ENCODE measurements at places on chromosomes 2 and 18.

GRCh38 chr2:217220228-217221013 lies 360.6 kb upstream of the TNP1 start:
- no peak for DNase-seq

GRCh38 chr18:10262566-10262965 lies 191.9 kb upstream of the APCDD1 start:
- no peak for DNase-seq

- no peak for DNase-seq
Observed at GRCh38 chr2:109143214-109144187, 14.5 kb downstream of the SH3RF3 start.

GRCh38 chr2:213476641-213477040 lies 192.4 kb downstream of the SPAG16 start:
- no peak for DNase-seq

GRCh38 chr2:100733391-100734187 lies 86.3 kb upstream of the NPAS2 start:
- peak; percentile 71 for DNase-seq

DNA sequence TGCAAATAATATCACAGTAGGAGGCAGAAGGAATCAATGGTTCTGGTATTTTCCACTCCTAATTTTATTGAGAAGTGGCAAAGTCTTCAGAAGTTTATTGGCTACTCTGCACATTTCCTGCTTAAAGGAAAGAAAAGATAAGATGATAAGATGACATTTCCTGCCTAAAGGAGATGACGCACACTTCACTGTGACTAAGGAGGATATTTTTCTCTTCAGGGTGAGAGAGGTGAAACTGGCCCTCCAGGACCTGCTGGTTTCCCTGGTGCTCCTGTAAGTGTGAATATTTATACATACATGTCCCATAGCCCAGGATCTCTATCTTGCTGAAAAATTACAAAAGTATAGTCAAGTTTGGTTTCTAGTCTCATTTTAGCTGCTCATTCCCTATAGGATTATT lies 27.9 kb downstream of the COL3A1 start:
- DNase-seq, result peak; percentile 77

- DNase-seq, result peak; percentile 28
Observed at GRCh38 chr2:169452080-169452479, 27.2 kb upstream of the BBS5 start.

DNA sequence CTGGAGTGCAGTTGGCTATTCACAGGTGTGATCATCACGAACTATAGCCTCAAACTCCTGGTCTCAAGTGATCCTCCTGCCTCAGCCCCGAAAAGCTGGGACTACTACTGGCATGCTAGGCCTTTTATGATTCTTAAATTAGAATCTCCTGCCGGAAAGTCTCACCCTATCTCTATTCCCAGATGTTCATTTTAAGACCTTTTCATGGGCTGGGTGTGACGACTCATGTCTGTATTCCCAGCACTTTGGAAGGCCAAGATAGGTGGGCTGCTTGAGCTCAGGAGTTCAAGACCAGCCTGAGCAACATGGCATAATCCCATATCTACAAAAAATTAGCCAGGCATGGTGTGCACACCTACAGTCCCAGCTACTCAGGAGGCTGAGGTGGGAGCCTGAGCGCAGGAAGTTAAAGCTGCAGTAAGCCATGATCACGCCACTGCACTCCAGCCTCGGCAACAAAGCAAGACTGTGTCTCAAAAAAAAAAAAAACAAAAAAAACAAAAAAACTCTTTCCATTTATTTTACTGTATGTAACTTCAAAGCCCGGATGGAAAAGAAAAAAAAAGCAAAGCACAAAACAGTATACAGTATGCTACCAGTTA lies 8.1 kb downstream of the PPP4R3B start:
- no peak for DNase-seq

GRCh38 chr2:46943881-46944798 lies 28.5 kb upstream of the MCFD2 start:
- no peak for DNase-seq

All from fibroblast of skin of right biceps (primary cell).